ENCODE measurements at places on chromosomes 3 and 15.

DNA sequence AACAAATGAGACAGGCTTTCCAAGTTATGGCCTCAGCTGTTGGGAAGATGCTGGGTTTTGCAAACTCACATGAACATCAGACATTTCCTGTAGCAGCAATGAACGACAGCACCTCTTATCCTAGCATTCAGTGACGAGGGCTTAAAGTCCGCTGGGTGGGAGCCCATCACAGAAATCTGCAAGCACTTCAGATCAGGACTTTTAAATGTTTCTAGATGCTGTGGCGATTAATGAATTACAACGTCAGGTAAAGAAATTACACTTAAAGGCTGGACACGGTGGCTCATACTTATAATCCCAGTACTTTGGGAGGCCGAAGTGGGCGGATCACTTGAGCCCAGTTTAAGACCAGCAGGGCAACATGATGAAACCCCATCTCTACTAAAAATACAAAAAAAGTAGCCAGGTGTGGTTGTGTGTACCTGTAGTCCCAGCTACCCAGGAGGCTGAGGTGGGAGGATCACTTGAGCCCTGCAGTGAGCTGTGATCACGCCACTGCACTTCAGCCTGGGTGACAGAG, 3.9 kb downstream of the AEN start:
- no peak for DNase-seq

DNA sequence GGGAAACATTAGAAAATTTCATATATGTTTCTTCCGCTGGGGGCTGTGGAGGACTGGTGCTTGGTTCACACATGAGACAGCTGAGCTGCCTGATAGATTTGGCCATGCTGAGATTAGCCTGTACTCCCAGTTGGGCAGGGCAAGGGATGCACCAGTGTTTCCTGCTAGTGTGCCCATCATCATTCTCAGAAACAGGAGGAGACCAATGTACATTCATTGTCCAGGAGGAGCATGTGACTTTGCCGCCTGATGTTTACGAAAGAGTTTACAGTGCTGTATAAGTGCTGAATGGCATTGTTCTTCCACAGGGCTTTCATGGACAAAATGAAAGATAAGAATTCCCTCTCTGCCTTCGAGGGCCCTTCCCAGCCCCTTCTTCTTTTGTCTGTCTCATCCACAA, 311.1 kb upstream of the THBS1 start:
- DNase-seq, result no peak

- no peak for DNase-seq
These were observed 31.5 kb upstream of the MINAR1 start for GRCh38 chr15:79400650-79401049.

DNA sequence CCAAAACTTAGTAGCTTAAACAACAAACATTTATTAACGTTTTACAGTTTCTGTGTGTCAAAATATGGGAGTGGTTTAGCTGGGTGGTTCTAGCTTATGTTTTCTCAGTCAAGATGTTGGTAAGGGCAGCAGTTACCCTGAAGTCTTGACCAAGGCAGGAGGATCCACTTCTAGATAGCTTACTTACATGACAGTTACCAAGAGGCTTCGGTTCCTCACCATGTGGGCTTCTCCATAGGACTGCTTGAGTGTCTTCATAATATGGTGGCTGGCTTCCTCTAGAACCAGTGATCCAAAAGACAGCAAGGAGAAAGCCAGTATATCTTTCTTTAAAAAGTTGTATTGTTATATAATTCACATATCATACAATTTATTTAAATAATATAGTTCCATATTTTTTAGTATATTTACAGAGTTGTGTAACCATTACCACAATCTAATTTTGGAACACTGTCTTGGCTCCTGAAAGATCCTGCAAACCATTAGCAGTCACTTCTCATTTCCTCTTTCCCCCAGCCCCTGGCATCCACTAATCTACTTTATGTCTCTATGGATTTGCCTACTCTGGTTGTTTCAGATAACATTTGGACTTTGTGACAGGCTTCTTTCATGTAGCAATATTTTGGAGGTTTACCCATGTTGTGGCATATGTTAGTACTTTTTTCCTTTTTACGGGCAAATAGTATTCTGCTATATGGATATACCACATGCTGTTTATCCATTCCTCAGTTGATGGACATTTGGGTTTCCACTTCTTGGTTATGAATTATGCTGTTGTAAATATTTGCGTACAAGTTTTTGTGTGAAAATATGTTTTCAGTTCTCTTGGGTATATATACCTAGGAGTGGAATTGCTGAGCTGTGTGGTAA, 33.3 kb downstream of the MAPK6 start:
- no peak for DNase-seq

DNA sequence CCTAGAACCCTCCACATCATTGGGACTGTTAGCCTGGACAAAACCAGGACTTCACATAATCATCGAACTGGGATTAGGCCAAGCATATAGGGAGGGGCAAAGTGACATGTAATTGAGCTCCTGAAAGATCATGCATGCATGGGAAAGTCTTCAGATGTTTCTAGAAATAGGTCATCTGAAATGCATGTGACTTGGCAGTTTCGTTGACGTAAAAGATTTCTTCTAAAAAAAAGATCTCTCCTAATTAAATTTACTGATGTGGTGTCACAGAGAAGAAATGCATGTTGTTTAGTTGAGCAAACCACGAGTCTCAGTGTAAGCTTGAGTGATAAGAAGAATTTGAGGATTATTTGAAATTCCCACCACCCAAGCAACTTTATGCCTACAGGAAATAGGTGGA, 70.0 kb upstream of the LIMD1 start:
- no peak for DNase-seq

Measured in stimulated activated CD8-positive, alpha-beta memory T cell treated with anti-CD3 and anti-CD28 coated beads, Interleukin-15, amount 100 ng/mL, for 4 hours (primary cell).